Stimulated activated CD8-positive, alpha-beta memory T cell treated with anti-CD3 and anti-CD28 coated beads, Interleukin-7, amount 100 ng/mL, for 24 hours (primary cell): ENCODE measurements at places on chromosomes 13 and 19.

- no peak for DNase-seq
Measured at GRCh38 chr13:110361365-110361911, 54.4 kb downstream of the COL4A2 start.

GRCh38 chr13:37662624-37663023 lies 64.1 kb upstream of the POSTN start:
- no peak for DNase-seq

- DNase-seq: no peak
Measured at GRCh38 chr19:43820884-43821215, 6.3 kb upstream of the ZNF283 start.

DNA sequence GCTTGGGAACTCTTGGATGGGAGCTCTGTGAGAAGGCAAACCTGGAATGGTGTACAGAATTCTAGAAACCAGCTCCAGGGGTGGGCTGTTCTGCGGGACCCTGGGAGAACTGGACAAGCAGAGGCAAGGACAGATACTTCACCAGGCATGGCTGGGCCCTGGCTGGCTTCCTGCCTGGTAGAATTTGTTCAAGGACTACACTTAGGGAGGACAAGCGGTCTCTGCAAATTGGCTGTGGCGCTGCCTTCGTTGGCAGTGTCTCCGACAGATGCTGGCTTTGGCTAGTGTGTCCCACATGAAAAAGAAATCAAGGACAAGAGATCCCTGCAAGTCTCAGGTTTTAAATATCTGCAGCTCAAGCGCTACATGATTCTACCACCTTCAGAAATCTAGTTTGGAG lies 12.4 kb downstream of the CEBPG start:
- DNase-seq: no peak

DNA sequence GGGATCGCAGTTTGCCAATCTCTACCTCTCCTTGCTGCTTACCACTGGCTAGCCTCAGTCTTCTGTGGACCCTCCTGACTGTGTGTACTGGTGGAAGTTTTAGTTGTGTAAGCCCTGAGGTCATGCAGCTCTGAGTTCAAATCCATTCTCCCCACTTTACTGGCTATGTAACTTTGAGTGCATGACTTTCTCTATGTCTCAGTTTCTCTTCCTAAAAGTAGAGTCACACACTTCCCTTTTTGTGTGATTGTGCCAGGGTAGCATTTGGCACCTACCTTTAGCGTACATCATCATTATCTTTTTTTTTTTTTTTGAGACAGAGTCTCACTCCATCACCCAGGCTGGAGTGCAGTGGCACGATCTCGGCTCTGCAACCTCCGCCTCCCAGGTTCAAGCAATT lies 70.3 kb downstream of the MAP4K1 start:
- DNase-seq: no peak

DNA sequence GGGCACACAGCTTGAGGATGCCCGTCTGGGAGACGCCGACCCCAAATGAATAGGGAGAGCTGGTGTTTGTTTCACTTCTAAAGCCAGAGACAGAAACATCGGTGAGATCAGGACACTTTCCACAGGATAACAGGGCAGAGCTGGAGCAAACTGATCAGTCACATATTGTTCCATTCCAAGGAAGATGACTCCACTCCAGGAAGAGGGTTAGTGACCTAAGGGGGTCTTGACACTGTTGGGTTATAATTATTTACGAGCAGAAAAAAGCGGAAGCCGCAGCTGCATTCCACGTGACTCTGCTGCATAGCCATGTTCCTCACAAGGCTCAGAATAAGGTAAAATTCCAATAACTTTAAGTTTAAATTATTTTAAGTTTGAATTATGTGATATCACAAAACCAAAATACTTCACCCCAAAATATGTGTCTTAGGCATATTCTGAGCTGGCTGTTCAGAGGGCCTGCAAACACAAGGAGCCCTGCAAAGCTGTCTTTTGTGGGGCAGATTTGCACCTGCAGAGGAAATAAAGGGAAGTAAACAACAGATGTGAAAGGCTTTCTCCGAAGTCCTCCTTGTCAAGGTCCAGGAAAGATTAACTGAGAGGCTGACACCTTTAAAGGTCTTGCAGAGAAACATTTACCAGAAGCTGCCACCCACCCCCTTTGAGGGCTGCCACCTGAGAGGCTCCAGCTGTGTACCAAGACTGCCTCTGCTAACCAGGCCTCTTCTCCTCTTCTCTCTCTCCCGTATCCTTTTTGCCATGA lies 819.2 kb downstream of the UQCRFS1 start:
- DNase-seq: no peak

GRCh38 chr19:14237014-14237941 lies 31.3 kb upstream of the ADGRL1 start:
- DNase-seq: no peak

- DNase-seq: no peak
Measured at GRCh38 chr19:46470376-46470775, 987 bp downstream of the PNMA8A start.

- no peak for DNase-seq
Measured at GRCh38 chr13:40231751-40232150, 434.7 kb downstream of the FOXO1 start.

- no peak for DNase-seq
Measured at GRCh38 chr13:88104576-88104975, 433.4 kb downstream of the SLITRK5 start.

DNA sequence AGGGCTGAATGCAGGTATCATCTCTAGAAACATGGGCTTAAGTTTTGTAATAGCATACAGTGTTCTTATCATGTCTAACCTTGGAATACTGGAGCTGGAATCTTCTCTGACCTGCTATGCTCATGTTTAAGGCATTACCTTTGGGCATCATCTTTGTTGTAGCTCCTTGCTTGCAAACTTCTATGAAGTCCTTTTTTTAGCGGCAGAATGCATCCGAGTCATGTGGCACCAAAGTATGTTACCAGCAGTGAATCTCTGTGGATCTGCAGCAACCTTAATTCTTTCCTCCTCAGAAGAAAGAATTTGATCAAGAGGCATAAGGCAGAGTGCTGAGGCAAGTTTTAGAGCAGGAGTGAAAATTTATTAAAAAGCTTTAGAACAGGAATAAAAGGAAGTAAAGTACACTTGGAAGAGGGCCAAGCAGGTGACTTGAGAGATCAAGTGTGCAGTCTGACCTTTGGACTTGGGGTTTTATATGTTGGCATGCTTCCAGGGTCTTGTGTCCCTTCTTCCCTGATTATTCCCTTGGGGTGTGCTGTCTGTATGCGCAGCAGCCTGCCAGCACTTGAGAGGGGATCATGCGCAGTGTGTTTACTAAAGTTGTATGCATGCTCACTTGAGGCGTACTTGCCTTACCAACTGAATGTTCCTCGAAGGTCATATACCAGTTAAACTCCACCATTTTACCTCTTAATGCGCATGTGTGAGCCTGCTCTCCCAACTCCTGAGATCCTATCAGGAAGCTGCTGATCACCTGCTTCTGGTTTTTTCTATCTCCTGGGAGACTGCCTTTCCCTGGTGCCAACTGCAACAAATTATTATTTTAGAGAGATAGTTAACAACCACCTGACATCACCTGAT lies 115.5 kb downstream of the LACC1 start:
- no peak for DNase-seq

- DNase-seq: no peak
Measured at GRCh38 chr13:32804673-32805230, 211.5 kb upstream of the KL start.

DNA sequence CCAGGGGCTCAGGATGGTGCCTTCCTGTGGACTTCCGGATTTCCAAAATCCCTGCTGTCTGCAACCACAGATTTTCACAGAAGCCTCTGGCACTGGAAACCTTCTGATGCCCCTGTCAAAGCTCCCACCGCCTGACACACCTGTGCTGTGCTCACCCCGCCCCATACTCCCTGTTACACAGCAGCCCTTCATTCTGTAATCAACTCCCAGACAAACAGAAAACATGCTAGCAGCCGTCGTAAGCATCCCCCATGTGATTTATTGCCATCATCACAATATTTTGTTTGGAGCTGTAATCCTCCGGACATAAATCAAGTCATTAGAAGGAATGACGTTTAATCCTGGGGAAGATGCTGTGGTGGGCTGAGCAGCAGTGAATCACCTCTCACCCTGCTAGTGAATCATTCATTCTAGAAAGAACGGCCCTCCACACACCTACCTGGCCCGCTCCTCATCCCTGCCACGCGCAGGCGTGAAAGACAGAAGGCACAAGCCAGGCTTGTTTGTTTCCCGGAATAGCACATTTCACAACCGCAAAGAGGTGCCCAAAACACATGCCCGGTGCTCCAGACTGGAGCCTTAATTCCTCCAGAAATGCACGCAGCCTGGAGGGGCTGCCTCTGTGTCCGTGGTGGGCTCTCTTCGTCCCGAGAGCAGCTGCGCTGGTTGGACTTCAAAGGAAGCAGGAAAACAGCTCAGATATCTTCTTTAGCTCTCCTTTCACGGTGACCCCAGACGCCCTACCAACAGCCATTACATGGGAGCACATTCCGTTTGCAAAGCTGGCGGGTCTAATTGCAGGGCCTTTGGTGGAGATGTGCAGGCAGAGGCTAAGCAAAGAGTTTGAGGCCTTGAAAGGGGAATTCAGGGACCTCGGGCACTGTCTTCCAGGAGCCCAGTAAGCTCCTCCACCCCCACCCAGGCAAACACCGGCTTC lies 41.3 kb upstream of the KCTD15 start:
- DNase-seq: no peak

DNA sequence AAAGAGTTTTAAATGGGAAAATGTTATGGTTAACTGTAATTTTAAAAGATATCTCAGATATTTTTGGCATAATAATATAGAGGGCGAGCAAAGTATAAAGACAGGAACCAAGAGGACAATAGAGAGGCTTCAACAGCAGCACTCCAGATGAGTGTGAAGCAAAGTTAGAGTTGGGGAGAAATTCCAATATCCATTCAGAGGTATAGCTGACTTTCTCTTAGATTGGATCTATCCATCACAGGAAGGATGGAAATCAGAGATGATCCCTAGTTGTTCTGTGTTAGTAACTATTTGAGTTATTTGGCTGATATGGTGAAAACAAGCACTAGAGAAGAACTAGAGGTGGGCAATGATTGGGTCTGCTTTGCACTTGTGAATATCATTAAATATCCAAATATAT lies 786.0 kb upstream of the KLHL1 start:
- no peak for DNase-seq

GRCh38 chr13:24649688-24650043 lies 30.5 kb upstream of the ATP12A start:
- DNase-seq: no peak

GRCh38 chr13:100473087-100473486 lies 115.5 kb downstream of the GGACT start:
- no peak for DNase-seq

DNA sequence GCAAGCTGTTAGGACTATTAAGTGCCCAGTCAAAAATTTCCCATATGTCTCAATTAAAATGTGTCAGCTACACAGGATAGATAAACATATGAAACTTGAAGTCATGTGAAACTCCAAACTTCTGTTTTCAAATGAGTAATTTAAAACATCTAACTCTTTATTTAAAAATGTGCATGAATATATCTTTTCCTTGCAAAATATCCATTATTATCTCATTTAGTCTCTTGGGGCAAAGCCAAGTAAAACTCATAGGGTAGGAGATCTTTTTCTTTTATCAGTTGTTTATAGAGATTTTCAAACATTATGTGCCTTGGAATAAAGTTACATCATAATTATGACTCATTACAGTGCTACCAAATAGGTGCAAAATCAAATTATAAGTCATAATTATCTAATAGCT lies 2020.1 kb upstream of the PRR20A start:
- DNase-seq: no peak

DNA sequence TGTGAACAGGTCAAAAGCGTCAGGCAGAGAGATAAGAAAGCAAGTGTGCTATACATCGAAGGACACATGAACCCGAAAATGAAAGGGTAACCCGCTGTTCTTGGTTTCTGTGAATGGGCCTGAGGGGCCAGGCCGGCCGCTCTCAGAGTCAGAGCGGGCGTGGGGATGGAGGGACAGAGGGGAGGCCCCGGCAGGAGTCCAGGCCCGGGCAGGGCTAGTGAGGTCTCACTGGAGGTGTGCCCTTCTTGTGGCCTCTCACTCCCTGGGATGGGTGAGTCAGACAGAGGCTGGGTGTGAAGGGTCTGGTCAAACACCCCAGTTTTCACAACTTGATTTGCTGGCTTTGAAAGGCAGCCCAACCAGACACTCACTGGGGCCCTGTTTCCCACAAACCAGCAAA lies 17.4 kb upstream of the NDUFS7 start:
- DNase-seq: no peak

DNA sequence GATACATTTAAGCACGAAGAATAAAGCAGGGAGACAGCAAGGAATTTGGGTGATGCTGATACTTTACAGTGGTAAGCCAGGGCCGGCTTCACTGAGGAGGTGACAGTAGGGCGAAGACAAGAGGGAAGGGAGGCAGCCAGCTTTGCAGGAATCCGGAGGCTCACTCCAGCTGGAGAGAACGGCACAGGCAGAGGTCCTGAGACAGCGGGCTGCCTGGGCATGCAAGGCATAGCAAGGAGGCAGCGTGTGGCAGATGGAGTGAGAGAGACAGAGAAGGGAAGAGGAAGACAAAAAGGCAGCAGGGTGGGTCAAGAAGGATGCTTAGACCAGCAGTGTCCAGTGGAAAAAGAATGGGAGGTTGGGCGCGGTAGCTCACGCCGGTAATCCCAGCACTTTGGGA lies 83.2 kb upstream of the WASF3 start:
- DNase-seq: no peak

DNA sequence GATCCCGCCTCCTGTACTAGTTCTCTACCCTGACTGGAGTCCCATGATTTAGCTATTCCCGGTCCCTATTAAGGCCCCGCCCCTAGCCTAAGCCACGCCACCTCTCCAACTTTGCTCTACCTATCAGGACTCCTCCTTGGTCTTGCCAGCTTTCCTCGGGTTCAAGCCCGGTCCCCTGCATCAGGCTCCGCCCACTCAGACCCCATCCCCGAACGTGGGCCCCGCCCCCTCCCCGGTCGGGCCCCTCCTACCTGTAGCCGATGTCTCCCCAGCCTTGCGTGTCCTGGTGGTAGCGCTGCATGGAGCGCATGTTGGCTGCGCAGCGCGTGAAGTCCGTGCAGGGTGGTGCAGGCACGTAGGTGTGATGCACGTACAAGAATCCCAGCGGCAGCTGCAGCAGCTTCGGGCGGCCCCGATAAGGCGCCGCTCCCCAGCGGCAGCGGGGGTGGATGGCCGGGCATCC lies 7.3 kb upstream of the RASAL3 start:
- no peak for DNase-seq

GRCh38 chr13:79196366-79196765 lies 209.7 kb downstream of the RBM26 start:
- DNase-seq: no peak

GRCh38 chr19:49954933-49955332 lies 6.0 kb downstream of the SIGLEC11 start:
- DNase-seq: no peak
